Mesenteric fat pad (tissue), 1 donor: ENCODE measurements at places on chromosomes 6 and 20.
A peak's percentile ranks its signal among the peaks of the same experiment; 100 is the strongest.

DNA sequence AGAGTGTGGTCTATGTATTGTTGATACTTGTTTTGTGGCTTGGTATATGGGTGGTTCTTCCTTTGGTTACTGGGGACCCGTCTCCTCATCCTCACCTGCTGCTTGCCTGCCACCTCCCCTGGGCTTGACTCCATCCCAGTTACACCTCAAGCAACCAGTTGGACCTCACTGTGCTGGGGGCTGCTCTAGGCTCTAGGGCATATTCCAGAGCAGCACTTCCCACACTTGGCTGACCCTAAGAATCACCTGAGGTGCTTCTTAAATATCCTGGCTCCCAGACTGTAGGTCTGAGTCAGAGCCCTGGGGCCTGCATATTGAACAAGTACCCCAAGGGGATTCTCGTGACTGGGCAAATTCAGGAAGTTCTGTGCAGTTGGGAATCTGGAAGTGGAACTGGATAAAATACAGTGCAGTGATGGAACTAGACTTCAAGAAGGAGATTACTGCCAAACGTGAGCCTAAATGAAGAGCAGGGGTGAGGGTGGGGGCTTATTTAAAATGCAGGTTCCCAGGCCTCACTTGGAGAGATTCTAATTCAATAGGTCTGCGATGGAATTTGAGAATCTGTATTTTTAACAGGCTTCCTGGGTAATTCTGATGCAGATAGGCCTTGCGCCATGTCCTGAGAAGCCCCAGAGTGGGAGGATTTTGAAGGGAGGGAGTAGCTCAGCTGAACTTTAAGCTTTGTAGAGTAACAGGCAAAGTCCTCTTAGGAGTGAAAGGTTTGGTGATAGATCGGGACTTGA is 7.6 kb downstream of the SPATS1 start:
- no peak for DNase-seq

DNA sequence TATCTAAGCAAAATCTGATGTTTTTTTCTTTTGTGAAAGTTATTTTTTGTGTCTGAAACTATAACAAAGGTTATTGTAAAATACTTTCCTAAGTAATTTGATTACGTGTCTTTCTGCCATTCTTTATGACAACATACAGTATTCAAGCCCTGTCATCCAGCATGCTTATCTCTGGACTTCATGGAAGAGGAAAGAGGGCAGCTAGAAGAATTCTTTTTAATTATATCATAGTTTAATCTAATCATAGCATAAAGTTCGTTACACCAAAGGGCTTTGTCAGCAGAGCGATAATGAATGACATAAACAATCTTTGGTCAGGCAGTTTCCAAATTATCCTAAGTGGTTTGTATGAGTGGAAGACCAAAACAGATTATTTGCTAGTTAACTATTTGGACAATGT is 3.5 kb downstream of the ENPP3 start:
- no peak for DNase-seq

- DNase-seq, result no peak
Measured at GRCh38 chr6:165985281-165985805, 182.3 kb downstream of the TBXT start.

- DNase-seq, result no peak
Measured at GRCh38 chr20:62242176-62242575, 3.9 kb downstream of the OSBPL2 start.

DNA sequence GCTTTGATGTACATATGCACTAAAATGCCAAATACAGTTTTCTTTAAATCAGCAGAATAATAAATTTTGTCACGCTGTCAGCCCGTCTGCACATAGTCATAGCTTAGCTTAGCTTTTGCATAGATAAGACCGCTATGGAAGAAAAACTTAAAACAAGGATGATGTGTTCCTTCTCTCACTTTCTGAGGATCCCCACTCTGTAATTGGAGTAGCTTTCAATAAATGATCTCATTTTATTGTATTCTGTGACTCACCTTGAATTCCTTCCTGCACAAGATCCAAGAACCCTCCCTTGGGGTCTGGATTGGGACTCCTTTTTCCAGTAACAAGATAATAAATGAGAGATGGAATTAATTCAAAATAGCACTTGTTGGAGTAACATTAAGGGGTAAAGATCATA is 186.2 kb downstream of the CDH26 start:
- no peak for DNase-seq

- no peak for DNase-seq
Measured at GRCh38 chr6:152232501-152233151, 404.5 kb downstream of the SYNE1 start.

DNA sequence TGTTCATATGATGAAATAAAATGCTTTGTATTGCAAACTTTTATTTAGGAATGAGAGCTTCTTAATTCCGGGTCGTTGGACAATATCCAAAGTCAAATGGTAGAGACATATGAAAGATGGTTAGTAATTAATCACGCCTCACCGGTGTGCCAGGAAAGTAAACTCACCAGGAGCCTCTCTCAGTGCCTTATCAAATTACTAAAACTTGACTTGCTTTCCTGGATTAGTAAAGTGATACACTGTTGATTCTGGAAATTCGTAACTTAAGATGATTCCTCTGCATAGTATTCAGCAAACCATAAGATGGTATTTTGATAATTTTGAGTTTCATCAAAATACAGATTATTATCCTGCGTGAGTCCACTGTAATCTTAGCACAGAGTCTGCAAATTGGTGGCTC is 115.2 kb downstream of the PAX1 start:
- DNase-seq, result no peak

- no peak for DNase-seq
Measured at GRCh38 chr6:15256538-15257271, 10.8 kb downstream of the JARID2 start.

DNA sequence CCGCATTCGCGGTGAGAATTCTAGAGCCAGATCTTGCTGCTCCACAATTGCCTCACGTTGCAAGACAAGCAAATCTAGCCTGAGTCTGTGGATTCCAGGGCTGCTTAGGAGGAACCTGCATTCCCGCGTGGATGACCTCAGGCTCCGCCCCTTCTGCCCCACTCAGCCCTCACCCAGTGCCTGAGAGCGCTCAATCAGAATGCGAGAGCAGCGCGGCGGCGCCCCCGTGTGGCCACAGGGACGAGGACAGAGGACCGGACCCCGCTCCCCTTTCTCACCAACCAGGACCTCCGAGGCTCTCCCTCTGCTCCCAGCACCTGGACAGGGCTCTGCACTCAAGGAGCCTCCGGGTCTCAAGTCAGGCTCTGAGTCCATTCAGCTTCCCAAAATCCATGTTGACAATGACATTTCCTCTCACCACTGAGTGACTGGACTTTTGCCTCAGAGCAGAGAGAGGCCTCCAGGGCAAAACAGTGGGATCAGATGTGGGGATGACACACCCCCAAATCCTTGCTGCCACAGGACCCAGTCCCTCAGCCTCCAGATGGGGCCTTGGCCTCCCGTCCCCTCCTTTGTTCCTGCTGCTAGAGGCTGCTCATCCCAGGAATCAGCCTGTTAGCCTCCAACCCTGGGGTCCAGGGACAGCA is 52.0 kb downstream of the RPP21 start:
- DNase-seq, result peak; percentile 94

DNA sequence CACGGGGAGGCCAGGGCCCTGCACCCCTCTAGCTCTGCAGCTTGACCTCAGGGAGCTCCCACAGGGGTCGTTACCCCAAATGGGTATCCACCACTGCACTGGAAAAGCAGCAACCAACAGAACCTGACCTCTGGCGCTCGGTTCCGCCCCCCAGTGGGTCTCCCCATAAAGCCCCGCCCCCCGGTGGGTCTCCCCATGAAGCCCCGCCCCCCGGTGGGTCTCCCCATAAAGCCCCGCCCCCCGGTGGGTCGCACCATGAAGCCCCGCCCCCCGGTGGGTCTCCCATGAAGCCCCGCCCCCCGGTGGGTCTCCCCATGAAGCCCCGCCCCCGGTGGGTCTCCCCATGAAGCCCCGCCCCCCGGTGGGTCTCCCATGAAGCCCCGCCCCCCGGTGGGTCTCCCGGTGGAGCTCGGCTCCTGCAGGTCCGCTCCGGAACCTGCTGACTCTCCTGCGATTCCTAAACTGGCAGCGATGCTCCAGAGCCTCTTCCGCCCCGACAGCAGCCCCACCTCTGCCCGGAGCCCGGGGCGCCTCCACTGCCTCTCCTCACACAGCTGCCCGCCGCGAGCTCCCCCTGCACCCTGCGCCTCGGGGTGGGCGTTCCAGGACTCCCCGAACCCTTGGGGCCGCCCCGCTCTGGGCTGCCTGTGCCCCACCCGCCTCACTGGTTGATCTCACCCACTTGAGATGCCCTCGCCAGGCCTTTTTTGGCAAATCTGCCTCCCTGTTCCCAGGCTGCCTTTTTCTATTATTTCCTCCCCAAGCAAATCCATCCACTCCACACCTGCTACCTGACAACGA is 12.1 kb downstream of the SLC2A4RG start:
- no peak for DNase-seq

DNA sequence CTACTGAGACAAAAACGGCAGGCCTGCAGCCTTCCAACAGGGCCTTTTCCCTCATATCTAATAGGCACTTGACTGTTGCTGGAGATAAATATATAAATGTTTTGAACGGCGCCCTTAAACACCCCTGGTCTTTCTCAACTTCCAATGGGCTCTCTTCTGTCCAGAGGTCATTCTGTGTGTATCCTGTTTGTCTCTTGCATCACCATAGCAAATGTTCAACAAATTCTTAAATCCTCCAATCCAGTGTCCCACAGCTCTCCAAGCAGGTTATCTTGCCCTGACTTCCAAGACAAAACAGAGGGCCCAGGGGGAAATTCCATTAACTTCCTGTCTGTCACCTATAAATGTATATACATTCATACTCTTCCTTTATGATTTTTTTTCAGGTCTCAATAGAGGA is 62.0 kb downstream of the OR2J2 start:
- DNase-seq, result no peak

GRCh38 chr20:37417617-37418467 is 71.9 kb downstream of the SRC start:
- DNase-seq, result no peak

- DNase-seq, result no peak
Measured at GRCh38 chr6:106790935-106791334, 161.6 kb downstream of the QRSL1 start.

DNA sequence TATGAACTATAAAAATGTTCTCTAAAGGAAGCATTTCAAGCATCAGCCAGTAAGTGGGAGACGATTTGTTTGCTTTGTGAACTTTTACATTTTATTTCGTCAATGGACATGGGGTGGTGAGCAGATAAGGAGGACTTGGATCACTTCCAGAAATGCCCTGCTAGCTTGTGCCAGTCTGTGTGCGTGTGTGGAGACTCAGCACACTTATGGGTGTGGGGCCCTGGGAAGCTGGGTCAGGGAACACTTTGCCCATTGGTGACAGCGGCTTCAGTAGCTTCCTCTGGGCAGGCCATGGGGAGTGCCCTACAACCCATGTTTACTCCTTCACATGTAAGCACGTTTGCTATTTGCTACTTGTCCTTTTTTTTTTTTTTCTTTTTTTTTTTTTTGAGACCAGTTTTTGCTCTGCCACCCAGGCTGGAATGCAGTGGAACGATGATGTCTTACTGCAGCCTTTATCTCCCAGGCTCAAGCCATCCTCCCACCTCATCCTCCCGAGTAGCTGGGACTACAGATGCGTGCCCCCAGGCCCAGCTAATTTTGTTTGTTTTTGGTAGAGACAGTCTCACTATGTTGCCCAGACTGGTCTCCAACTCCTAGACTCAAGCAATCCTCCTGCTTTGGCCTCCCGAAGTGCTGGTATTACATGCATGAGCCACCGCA is 24.2 kb downstream of the PRDM1 start:
- DNase-seq, result no peak

DNA sequence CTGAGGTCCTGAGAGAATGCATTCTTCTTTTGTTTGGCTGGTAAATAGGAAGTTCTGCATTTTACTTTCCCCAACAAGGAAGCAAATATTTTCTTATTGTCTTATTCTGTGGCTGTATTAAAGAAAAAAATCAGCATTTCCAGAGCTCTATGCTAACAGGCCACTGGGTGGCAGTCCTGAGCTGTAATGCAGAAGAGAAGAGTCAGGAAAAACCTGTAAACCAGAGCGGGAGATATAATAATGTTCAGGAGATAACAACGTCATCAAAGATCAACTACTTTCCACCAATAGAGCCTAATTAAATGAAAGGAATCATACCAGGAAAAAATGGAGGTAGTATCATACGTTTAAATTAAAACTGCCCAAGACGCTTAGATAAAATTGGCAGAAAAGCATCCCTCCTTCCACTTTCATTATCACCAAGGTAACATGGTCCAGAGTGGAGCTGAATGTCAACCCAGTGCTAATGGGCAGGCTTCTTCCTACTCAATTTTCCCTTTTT is 55.6 kb upstream of the CARMIL1 start:
- DNase-seq, result no peak

DNA sequence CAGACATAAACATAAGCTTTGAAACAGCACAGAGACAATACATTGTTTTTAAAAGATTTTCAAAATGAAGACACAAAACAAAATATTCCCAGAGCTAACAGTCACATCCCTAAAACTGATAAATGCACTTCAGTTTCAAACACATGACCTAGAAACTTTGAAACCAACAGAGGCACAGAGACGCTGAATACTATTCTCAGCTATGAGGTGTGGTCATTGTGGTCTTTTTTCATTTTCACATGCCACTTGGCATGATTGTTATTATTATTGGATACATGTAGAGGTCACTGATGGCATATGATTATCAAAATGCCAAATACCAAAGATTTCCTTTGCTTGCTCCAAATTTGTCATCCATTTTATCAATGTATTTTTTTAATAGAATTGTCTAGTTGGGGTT is 306.9 kb downstream of the QKI start:
- DNase-seq, result no peak

- no peak for DNase-seq
Measured at GRCh38 chr6:22964334-22964733, 395.0 kb downstream of the HDGFL1 start.

GRCh38 chr6:161353208-161353613 is 79.3 kb upstream of the AGPAT4 start:
- DNase-seq, result peak; percentile 76

- peak; percentile 22 for DNase-seq
Measured at GRCh38 chr6:3325210-3325609, 66.5 kb downstream of the PSMG4 start.

- peak; percentile 68 for DNase-seq
Measured at GRCh38 chr6:168376120-168376519, 56.5 kb upstream of the DACT2 start.

DNA sequence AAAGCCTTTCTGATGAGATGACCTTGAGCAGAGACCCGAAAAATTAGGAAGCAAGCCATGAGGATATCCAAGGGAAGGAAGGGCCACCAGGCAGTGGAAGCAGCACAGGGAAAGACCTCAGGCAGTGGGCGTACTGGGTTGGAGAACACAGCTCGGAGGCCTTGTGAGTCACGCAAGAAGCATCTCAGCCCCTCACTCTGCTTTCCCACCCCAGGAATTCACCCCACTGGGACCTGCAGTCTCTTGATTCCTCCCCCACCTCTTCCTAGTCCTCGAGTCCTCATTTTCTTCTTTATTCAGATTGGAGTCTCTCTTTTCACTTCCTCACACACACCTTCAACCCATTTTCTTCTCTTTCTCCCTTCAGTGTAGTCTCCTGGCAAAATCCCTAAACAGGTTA is 27.0 kb downstream of the RPRD1B start:
- DNase-seq, result no peak
